NAMALWA (cell line): ENCODE measurements at places on chromosomes 2 and 18.

DNA sequence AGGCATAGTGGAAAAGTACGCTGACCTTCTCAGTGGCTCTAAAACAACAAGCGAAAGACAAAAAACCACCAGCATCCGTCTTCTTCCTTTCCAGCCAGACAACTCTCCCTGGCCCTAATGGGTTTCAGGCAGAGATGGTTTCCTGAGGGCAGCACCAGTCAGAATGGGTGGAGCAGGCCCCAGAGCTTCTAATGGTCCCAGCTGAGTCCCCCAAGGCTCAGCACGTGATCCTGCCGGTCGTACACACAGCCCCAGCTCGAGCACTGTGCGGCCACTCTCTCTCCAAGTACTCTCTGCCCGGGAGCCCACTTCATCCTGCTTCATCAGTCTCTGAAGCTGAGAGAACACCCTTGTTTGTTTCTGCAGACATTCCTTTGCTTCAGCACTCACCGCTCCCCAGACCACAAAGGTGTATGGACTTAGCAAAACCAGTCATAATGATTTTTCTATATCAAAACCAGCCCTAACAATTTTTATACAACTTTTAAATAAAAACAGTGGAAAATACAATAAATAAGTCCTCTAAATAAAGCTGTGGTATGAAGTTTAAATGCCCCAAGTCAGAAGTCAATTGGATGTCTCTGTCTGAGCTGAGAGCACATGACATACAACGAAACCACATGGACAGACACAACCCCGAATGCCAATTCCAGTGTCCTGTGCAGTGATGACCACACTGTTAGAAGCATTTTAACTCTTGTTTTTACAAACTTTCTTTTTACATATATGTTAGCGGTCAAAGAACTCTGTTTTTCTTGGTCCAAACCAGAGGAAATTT, 63.9 kb downstream of the PARD6G start:
- no peak for DNase-seq

DNA sequence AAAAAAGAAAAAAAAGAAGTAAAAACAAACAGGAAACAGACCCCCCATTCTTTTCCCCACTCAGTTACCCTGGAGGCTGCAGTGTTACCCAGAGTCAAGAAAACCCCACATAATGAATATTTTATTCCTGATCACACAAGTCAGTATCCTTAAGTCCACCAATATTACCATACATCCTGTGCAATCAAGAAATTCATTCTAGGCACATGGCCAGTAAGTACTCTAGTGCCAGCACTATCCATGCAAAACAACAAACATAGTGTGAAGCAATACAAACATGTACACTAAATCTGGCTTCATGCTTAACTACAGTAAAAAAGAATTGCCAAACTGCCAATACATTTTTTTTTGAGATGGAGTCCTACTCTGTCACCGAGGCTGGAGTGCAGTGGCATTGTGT, 111.6 kb downstream of the FAM168B start:
- no peak for DNase-seq

GRCh38 chr18:76592981-76593381, 97.9 kb upstream of the ZNF516 start:
- DNase-seq = no peak

- no peak for DNase-seq
These were observed 58.1 kb downstream of the SKA1 start for GRCh38 chr18:50432915-50433314.

- peak; percentile 66 for DNase-seq
These were observed 117.6 kb downstream of the FAM124B start for GRCh38 chr2:224284134-224284946.

- DNase-seq = peak; percentile 63
These were observed 426.7 kb upstream of the SMIM21 start for GRCh38 chr18:75854174-75854573.

GRCh38 chr18:48875942-48876511, 74.7 kb downstream of the SMAD7 start:
- peak; percentile 29 for DNase-seq

DNA sequence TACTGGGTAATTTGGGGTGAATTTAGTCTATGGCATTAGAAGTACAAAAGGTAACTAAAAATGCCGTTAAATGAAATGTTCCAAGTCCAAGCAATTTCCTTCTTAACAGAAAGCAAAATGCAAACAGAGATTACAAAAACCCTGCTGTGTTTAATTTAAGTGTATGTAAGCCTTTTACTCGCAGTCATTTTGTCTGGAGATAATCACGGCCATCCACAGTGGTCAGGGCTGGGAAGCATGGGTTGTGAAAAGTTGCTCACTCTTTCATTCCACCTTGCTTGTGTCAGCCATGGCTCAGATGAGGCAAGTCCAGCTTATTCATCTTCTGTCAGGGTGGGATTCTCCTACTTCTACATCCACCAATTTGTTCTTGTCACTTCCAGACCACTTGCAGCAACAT, 983.6 kb upstream of the ZEB2 start:
- no peak for DNase-seq

GRCh38 chr2:237055386-237056100, 30.1 kb upstream of the COPS8 start:
- DNase-seq = no peak

GRCh38 chr2:44884677-44885076, 56.8 kb upstream of the SIX3 start:
- DNase-seq = no peak
